ENCODE measurements at places on chromosomes 12 and 14. TPM values are rescaled to one million over a fixed set of nuclear protein-coding genes. Genes with fewer than 3 reads are reported as not detected.

GRCh38 chr12:6532927-6533652 is 1.2 kb upstream of the GAPDH start:
- DNase-seq, result no peak

- DNase-seq, result no peak
These were observed 592 bp upstream of the KCNK10 start for GRCh38 chr14:88323523-88324199.

SLC25A47 gene
- not detected for total RNA-seq

ANGEL1 gene
- 14.8 TPM for total RNA-seq

FBLN5 gene
- total RNA-seq, result 27.6 TPM

Measured in endothelial cell of umbilical vein (primary cell).